ENCODE measurements at places on chromosomes 16 and 17.

- no peak for DNase-seq
Observed at GRCh38 chr17:42803074-42803883, 4.6 kb downstream of the CNTD1 start.

DNA sequence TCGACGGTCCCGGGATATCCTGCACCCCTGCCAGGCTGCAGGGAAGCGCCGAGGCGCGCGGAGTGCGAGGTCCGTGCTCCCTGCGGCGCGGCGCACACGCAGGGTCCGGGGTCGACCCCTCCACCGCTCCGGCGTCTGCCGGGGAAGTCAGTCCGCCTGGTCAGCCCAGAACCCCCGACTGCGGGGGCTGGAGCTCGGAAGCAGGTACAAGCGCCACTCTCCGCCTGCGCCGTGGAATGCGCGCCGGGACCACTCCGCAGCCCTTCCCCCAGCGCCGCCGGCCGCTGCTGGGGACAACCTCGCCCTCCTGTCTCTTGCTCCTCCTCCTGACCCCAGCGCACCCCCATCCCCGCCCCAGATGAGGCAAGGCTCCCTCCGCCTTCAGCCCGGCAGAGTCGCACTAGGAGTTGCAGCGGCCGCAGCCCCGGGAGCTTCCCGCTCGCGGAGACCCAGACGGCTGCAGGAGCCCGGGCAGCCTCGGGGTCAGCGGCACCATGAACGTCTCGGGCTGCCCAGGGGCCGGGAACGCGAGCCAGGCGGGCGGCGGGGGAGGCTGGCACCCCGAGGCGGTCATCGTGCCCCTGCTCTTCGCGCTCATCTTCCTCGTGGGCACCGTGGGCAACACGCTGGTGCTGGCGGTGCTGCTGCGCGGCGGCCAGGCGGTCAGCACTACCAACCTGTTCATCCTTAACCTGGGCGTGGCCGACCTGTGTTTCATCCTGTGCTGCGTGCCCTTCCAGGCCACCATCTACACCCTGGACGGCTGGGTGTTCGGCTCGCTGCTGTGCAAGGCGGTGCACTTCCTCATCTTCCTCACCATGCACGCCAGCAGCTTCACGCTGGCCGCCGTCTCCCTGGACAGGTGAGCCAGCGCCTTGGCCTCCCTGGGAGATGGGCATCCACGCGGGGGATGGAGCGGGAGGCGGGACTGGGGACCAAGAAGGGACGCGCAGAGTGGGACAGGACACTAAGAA is at the start of gene GALR2:
TSS of gene GALR2 (plus strand) at position 392 of the 974 bp plus-strand sequence. CDS start at position 495, 103 bp downstream.
- DNase-seq: no peak

DNA sequence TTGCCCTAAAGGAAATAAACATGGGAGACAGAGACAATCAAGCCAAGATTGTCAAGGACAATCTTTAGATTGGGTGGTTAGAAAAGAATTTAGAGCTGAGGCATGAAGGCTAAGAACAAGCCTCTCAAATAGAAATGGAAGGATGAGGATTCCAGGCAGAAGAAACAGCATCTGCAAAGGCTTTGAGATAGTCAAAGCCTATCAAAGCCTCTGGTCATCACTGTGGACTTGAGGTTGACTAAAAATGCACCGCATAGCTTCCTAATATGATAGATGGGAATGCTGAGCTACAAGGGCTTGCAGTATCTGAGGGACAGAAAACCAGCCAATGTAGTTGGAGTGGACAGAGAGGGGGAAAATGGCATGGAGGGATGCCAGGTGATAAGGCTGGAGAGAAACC is 109.8 kb upstream of the FAM20A start:
- DNase-seq: no peak

- DNase-seq: no peak
Observed at GRCh38 chr16:71339236-71340171, 19.0 kb upstream of the CALB2 start.

DNA sequence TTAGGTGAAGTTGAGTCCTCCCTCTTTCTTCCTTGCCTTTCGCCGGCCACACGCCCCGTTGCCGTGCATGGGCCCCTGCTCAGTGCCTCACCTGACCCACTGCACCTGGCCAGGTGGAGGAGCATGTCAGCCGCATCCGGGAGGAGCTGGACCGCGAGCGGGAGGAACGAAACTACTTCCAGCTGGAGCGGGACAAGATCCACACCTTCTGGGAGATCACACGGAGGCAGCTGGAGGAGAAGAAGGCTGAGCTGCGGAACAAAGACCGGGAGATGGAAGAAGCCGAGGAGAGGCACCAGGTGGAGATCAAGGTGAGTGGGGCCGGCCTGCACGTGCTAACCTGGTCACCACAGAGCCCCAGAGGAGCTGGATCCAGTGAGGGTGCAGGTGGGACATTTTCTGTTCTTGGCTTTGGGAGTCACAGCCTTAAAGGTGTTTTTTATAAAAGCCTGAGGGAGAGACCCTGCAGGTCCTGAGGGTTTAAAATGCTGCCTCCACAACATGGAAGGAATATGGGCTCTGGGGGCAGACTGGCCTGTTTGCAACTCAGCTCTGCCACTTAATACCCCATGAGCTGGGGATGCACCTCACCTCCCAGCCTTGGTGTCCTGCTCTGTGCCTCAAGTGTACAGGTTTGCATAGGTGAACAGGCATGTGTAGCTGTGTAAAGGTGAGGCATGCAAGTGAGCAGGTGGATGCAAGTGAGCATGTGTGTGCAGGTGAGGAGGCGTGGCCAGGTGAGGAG is 12.1 kb upstream of the DBNDD1 start:
- no peak for DNase-seq

Data from activated T-cell treated with anti-CD3 and anti-CD28 coated beads, Interleukin-2, amount 50 U/mL, for 4 hours (primary cell).